Stimulated activated naive CD4-positive, alpha-beta T cell treated with Interleukin-2 at 50 U/mL for 16 hours (primary cell): ENCODE measurements at places on chromosomes 5 and 9.

- no peak for DNase-seq
Measured at GRCh38 chr9:108775901-108776306, 79.9 kb downstream of the ACTL7B start.

- DNase-seq, result no peak
Measured at GRCh38 chr9:25573281-25573680, 105.0 kb downstream of the TUSC1 start.

DNA sequence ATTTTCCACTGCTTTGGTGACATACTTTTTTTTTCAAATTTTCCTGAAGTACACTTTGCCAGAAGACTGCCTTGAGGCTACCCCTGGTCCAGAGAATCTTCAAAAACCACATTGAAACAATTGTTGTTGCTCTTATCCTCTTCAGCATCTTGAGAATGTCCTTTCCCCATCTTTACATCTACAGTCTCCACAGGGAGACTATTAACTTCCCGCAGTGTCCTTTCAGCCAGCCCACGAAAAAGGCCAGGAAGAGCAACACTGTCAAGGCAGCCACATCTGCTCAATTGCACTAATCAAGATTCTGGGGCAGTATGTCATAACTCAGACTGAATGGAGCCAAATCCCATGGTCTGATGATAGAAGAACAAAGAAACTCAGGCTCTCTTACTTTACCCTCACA lies 148.3 kb downstream of the ENC1 start:
- no peak for DNase-seq

DNA sequence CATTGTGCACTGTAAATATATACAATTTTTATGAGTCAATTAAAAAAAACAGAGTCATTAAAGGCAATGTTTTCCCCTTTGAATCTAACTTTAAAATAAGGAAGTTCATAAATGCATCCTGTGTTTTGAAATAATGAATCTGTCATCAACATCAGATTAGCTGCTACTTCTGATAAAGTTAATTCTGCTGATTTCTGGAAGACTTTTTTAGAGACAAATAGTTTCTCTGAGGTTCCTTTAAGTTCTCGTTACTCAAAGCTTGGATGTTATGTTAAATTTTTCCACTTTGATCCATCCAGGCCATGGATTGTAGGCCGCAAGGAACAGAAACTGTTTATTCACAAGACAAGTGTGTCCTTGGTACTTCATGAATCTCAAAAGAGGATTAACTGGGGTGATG lies 115.5 kb downstream of the CARTPT start:
- DNase-seq, result no peak

DNA sequence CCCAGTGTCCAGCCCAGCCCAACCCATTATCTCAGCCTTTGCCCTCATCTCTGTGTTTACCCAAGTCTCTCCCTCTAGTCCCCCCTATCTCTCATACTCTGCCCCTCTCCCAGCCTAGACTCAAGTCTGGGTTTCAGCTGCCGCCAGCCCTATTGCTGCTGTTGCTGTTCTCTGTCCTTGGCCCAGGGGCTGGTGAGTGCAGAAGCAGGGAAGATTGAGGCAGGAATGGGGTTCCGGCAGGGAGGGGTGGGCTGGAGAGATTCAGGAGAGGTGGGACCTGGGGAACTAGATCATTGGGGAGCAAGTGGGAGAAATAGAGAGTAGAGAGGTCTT lies 702 bp downstream of the TMEM8B start:
- DNase-seq, result no peak

DNA sequence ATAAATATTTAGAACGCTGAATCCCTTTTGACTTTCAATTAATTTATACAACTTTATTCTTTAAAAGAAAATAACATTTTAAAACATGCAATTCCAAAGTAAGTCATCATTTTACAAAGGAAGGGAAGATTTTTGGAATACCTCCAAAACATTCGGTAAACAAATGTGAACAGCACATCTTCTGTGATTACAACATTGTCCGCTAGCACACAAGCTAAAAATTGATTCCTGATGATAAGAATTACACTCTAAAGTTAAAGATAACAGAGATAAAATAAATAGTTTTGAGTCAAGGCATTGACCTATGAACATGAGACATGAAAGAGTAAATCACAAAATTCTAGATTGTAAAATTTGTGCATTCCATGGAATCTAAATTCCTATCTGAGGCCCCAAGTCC lies 56.2 kb upstream of the TRAF1 start:
- no peak for DNase-seq

- no peak for DNase-seq
Measured at GRCh38 chr5:168209244-168209995, 82.0 kb upstream of the WWC1 start.

DNA sequence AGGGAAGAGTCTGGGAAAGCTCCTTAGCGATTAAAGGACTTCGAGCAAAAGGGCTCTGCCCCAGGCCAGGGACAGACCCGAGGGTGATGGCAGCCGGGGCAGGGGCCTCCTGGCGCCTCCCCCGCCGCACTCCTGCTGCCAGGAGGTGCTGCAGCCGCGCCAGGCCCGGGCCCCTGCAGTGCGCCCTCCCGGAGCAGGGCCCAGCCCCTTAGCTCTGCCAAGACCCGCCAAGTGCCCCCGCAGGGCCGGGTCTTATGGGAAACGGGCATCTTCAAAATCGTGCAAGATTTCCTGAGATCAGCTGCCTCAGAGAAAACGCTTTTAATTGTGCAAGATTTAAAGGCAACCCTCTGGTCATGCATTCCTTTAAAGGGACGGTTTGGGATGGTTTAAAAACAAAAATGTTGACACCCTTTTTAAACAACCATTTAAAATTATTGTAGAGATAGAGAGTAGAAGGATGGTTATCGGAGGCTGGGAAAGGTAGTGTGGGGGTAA lies 52.4 kb downstream of the CDC14B start:
- no peak for DNase-seq

- no peak for DNase-seq
Measured at GRCh38 chr9:119955276-119955675, 586.0 kb upstream of the BRINP1 start.

DNA sequence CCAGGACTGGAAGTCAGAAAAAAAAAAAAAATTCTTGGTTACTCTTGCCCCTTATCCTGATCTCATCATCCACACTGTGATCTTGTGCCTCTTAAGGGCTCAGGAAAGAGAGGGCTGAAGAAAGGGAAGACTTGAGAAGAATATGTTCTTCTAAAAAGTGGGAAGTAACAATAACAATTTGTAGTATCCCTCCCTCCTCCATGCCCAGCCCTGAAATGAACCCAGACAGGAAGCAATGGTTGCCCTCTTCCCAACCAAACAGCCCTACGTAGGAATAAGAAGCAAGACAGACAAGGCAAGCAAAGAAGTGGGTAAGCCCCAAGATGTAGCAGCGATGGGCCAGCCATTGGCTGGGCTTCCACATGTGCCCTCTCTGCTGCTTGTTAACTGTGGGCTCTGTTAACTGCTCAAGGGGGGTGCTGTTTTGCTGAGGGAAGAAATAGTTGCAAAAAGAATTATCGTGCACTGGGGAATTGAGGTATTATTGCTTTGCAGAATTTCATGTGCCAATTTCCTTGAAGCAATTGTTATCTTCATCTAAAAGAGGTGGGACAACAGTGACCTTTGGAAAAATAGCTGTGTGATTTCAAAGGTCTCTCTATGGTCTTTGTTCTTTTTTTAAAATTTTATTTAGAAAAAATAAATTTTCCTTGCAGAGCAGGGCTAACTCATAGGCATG lies 146.6 kb upstream of the PCA3 start:
- no peak for DNase-seq

- no peak for DNase-seq
Measured at GRCh38 chr5:168468836-168469235, 17.4 kb upstream of the RARS1 start.

GRCh38 chr5:59838989-59839388 lies 54.5 kb downstream of the PDE4D start:
- DNase-seq, result no peak

DNA sequence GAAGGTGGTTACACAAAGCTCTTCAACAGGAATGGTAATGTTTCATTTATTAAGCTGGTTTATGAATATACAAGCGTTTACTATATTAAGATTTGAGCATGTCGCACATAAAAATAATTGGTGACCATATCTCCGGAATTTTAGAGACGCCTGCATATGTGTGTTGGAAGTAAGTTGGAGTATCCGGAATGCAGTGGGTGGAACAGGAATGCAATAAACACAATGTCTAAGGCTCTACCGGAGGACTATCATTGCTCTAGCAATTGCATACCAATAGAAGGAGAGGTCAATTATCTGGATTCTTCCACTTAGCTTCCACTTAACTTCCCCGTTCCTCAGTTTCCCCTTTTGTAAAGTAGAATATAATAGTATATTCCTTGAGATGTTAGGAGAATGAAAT lies 1.1 kb upstream of the CEP78 start:
- DNase-seq, result no peak

- no peak for DNase-seq
Measured at GRCh38 chr9:100084128-100084453, 14.7 kb downstream of the ERP44 start.

DNA sequence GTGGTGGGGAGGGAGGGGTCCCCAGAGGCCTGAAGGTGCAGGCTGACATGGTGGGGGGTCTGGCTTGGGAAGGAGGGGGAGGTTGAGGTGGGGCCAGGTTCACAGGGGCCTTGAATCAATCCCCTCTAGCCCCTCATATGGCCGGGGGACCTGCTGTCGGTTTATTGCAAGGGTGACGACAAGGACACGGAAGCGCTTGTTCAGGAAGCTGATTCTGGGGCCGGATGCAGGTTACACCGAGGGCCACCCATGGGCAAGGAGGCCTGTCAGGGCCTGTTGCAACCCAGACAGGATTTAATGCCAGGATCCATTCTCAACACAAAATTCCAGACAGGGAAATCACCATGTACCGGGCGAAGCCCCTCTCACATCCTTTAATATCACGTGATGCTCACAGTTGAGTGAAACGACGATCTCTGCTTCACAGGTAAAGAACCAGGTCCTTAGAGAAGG lies 41.6 kb upstream of the SYNPO start:
- DNase-seq, result no peak

GRCh38 chr5:171898386-171898785 lies 108.1 kb downstream of the FBXW11 start:
- no peak for DNase-seq

DNA sequence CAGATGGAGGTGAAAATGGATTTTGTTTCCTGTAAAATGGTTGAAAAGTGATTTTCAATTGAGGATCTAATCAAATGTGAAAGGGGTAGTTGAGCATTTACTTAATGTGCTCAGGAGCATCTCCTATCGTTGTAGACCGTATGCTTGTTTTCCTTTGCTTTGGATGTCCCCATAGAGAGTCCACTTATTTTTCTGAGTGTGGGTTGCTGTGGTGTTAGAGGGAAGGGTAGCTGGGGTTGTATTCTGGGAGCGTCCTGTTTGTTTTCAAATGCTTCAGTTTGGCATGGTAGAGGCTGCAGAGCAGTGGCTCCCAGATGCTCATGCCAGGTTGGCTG lies 154.1 kb downstream of the MAT2B start:
- no peak for DNase-seq

DNA sequence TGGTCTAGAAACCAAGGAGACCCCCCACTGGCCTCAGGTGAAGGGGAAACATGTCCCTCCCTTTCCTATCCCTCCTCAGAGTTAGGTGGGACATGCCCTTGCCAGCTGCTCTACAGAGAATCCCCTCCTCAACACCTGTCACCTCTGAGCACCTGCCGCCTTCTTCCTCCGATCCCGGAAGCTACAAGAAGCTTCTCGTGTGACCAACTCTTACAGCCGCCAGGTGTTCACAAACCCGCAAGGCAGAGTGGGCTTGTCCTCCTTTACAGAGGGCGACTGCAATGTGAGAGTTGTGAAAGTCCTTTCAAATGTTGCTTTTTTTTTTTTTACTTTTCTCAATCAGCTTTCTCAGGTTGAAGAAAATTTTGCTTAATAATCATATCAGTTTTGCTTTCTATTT lies 3.7 kb upstream of the ICE1 start:
- no peak for DNase-seq

- no peak for DNase-seq
Measured at GRCh38 chr5:105639068-105639467, 2031.7 kb downstream of the EFNA5 start.

DNA sequence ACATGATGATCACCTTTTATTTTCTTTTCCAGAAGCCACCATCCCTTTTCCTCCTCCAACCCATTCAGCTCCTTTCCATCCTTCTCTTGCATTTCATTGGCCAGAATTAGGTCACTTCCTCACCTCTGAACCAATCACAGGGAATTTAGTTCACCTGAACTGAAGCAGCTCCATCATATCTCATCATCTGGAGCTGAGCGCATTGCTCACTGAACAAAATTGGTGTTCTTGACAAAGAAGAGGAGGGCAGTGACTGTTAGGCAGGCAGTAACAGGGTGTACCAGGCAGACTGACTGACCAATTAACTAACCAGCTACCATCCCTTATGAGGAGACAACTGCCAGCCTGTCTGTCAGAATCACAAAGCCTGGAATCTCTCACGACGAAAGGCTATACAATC lies 1.8 kb upstream of the ZNF354A start:
- DNase-seq, result no peak

DNA sequence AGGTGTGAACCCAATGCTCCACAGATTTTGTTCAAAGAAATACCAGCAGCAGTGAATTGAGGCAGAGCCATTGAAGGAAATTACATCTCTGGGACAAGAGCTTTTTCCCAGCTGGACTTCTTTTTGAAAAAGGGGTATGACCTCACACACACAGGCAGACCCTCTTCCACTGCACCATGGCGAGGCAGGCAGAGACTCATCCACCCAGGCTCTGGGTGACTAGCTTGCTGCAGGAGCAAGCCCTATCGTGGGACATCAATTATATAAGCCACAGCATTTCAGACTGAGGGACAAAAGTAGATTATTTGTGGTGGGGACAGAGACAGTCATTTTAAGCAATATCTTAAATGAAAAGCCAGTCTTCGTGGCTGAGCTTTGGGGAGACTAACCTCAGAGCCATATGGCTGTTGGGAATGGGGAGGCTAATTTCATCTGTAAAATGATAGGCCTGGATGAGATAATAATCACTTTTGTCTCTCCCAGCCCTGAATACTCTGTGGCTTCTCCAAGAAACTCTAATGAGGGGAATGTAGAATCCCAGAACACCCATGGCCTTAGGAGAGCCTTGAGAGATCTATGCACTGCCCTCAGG lies 113.1 kb upstream of the TNC start:
- DNase-seq, result no peak

DNA sequence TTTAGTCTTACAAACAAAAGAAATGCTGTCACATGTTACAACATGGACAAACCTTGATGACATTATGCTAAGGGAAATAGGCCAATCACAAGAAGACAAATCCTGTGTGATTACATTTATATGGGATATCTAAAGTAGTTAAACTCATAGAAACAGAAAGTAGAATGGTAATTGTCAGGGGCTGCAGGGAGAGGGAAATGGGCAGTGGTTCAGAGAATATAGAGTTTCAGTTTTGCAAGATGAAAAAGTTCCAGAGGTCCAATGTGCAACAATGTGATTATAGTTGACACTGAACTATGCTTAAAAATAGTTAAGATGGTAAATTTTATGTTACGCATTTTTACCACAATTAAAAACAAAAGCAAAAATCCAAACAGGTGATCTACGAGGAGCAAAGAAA lies 265.5 kb downstream of the NDUFS4 start:
- no peak for DNase-seq

- DNase-seq, result no peak
Measured at GRCh38 chr5:136594416-136594815, 229.1 kb upstream of the TRPC7 start.
